AG08396 (cell line): ENCODE measurements at places on chromosomes 12 and 14.

DNA sequence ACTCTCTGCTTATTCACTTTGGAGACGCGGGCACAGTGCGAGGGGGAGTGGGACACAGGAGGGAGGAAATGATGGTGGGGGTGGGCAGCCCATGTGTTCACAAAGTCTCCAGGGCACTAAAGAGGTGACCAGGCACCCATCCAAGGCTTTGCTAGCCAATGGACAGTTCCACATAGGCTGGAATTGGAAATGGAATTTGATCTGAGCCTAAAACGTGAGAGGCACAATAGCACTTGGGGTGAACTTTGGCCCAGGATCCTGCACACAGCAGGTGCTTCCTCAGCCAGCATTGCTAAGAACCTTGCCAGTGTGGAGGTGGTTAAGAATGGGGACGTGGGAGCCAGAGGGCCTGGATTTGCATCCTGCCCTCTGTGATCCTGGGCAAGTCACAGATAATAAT lies 193.8 kb downstream of the CHST11 start:
- DNase-seq = no peak

DNA sequence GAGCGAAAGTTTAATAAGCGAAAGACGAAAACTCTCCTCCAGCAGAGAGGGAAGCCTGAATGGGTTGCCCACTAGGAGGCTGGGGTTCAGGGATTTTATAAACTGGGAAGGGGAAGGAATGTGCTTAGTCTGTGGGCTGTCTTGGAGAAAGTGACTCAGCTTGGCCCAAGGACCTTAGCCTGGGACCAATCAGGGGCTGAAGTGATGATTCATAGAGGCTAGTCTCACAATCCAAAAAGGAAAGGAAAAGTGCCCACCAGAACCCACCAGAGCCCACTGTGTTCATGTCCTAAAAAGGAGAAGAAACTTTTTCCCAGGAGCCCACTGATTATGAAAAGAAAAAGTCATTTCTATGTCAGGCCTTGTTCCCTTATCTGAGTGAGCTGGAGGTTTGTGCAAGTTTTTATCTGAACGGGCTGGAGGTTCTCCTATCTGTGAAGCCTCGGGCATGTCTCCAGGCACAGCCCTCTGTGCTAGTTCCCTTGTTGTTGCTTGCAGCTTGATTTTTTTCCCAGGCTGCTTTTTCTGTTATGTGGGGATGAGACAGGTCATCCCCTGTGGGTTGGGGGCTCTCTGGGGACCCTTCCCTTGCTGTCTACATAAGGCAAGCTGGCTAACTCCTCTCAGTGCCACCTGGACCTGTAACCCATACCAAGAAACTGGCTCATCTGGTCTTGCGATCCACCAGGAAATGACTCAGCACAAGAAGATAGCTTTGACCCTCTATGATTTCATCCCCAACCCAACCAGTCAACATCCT lies 8.3 kb upstream of the GOLGA5 start:
- DNase-seq = peak; percentile 76

DNA sequence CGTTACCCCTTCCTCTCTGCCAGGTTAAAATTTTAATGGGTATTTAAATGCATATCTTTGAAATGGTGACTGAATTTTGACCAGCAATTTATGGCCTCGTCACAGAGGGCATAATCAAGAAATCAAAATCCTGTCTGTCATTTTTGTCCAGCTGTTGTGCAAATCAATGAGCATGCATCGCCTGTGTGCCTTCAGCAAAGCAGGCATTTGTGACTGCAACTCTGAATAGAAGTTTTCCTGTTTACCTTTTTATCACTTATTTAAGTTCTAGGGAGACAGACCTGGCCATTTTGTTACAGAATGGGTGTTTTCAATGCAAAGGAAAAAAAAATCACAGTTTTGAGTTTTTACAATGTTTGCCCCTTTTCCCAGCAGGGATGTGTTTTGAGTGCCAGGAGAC lies 107.4 kb downstream of the PPM1A start:
- no peak for DNase-seq

- peak; percentile 41 for DNase-seq
These were observed 41.4 kb downstream of the FBXL14 start for GRCh38 chr12:1552911-1553491.

GRCh38 chr12:13390381-13390861 lies 193.9 kb downstream of the EMP1 start:
- DNase-seq = peak; percentile 17

GRCh38 chr12:43988838-43989560 lies 153.1 kb downstream of the TMEM117 start:
- DNase-seq = peak; percentile 11
